Left cardiac atrium (tissue), 4 donors: ENCODE measurements at places on chromosomes 2 and 18. TPM values are rescaled to one million over a fixed set of nuclear protein-coding genes. Genes with fewer than 3 reads are reported as not detected.

GRCh38 chr2:99403084-99403483, 65.9 kb downstream of the EIF5B start:
- no peak for DNase-seq

- DNase-seq: no peak
Measured at GRCh38 chr18:72119082-72119481, 425.1 kb downstream of the CBLN2 start.

SERPINE2 gene
- 52.8 TPM for total RNA-seq

- DNase-seq: no peak
Measured at GRCh38 chr2:144533221-144533620, 13.3 kb upstream of the ZEB2 start.

DNA sequence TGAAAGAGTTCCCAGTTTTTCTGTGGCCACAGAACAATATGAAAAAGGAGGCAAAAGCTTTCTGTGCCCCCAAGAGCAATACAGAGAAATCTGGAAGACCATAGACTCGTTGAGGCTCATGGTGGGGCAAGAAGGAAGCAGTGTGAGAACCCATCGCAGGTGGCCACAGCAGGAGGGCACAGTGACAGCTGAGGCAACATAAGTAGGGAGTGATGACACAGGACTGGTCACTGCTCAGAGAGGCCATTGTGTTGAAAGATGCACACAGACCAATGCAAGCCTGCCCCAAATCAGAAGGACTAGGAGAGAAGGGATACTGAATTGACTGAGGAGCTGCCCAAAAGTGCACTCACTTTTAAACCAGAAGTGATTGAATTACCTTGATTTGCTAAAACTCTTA, 483.6 kb downstream of the EPHA4 start:
- no peak for DNase-seq

DNA sequence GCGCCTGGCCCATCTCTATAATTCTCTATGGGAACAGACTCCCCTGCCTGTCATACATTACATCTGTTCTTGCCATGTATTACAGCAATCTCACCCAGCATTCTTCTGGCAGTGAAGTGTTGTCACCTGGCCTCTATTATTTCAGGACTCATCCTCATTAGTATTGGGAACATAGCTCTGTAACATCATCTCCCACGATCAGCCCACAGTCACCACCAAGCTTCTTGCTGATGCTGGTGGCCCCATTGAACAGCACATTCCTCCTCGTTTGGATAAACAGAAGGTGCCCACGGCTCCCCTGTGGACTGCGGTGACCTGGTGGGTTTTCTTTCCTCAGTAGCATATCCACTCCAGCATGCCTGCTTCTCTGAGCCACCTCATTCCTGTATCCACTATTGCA, 21.5 kb downstream of the CHCHD5 start:
- no peak for DNase-seq

IL18R1 gene
- 1.2 TPM for total RNA-seq

- DNase-seq: no peak
Measured at GRCh38 chr2:217787160-217787877, 215.5 kb downstream of the TNS1 start.

LHCGR gene
- total RNA-seq: 0.44 TPM

STK11IP gene
- total RNA-seq: 14.1 TPM

GRCh38 chr2:206392118-206392517, 51.2 kb upstream of the ADAM23 start:
- DNase-seq: no peak

- DNase-seq: no peak
Measured at GRCh38 chr18:48905513-48905912, 45.3 kb downstream of the SMAD7 start.

NEU4 gene
- total RNA-seq: 0.38 TPM

- no peak for DNase-seq
Measured at GRCh38 chr2:121489284-121489683, 41.4 kb upstream of the RNU4ATAC start.

- DNase-seq: no peak
Measured at GRCh38 chr2:229798446-229799155, 84.2 kb upstream of the DNER start.
